ENCODE measurements at places on chromosomes 4 and X. TPM values are rescaled to one million over a fixed set of nuclear protein-coding genes. Genes with fewer than 3 reads are reported as not detected.
A peak's percentile ranks its signal among the peaks of the same experiment; 100 is the strongest.

- no peak for DNase-seq
Observed at GRCh38 chr4:150234246-150234645, 156.0 kb downstream of the DCLK2 start.

- DNase-seq: peak; percentile 58
Observed at GRCh38 chr4:8472689-8473197, 32.2 kb downstream of the TRMT44 start.

Gene MTM1
- 8.7 TPM for total RNA-seq

Gene HELT
- total RNA-seq: not detected

Gene MAP7D2
- 0.40 TPM for total RNA-seq

DNA sequence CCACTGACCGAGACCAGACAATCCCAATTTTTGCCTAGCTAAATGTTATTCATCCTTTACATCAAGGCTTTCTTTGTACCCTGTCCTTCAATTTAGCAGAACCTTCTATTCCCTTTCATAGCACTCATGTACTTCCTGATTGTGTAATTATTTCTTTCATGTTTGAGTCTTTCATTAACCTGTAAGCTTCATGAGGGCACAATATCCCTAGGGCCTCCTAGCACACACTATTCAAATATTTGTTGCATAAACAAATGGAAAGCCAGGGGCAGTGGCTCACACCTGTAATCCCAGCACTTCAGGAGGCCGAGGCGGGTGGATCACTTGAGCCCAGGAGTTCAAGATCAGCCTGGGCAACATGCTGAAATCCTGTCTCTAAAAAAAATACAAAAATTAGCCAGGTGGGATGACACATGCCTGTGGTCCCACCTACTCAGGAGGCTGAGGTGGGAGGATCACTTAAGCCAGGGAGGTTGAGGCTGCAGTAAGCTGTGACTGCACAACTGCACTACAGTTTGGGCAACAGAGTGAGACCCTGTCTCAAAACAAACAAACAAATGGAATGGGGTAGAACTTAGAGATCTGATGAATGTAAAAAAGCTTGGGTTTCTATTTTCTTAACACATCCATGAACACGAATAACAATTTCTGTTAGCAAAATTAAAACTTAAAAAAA is 59.0 kb downstream of the SAT1 start:
- DNase-seq: no peak

Gene PRICKLE3
- 12.7 TPM for total RNA-seq

Gene PABPC1L2A
- not detected for total RNA-seq

GRCh38 chr4:72410158-72410557 is 158.9 kb downstream of the ADAMTS3 start:
- no peak for DNase-seq

Gene DIAPH2
- 11.0 TPM for total RNA-seq

- no peak for DNase-seq
Observed at GRCh38 chr4:54745031-54745770, 87.4 kb downstream of the KIT start.

Gene GABRQ
- total RNA-seq: not detected

GRCh38 chr4:113302051-113302450 is 252.6 kb downstream of the ANK2 start:
- no peak for DNase-seq

GRCh38 chr4:73682508-73682907 is 57.9 kb upstream of the CXCL8 start:
- DNase-seq: no peak

DNA sequence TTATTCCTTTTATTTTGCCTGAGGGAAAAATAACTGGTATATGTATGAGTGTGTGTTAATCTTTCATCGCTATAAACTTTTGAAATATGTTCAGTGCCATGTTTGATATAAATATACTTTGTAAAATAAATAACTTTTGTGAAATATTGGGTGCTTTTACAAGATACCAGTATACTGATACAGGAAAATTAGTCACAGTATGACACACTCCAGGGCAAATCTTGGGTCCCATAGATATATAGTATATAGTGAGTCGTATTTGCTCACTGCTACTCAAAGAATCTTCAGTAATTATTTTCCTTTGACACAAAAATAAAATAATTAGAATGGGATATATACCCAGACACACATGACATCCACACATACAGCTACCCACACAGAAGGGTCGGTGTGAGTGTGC is 472.3 kb downstream of the GRID2 start:
- no peak for DNase-seq

Gene MAB21L2
- 0.11 TPM for total RNA-seq

Gene GPC4
- total RNA-seq: 8.9 TPM

DNA sequence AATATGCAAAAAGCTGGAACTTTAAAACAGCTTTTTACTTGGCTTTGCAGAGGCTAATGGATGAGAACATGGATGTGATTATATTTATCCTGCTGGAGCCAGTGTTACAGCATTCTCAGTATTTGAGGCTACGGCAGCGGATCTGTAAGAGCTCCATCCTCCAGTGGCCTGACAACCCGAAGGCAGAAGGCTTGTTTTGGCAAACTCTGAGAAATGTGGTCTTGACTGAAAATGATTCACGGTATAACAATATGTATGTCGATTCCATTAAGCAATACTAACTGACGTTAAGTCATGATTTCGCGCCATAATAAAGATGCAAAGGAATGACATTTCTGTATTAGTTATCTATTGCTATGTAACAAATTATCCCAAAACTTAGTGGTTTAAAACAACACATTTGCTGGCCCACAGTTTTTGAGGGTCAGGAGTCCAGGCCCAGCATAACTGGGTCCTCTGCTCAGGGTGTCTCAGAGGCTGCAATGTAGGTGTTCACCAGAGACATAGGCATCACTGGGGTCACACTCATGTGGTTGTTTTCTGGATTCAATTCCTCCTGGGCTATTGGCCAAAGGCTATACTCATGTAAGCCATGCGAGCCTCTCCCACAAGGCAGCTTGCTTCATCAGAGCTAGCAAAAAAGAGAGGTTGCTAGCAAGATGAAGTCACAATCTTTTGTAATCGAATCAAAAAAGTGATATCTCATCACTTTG is 15.6 kb downstream of the TLR8 start:
- DNase-seq: no peak

Gene ABCD1
- total RNA-seq: 14.7 TPM

Gene CT45A2
- total RNA-seq: not detected

- DNase-seq: no peak
Observed at GRCh38 chr4:6236816-6237390, 32.7 kb upstream of the WFS1 start.

Gene IQCM
- not detected for total RNA-seq

- DNase-seq: no peak
Observed at GRCh38 chrX:153739754-153740486, 15.3 kb downstream of the ABCD1 start.

GRCh38 chr4:175066923-175067627 is 148.9 kb downstream of the ADAM29 start:
- no peak for DNase-seq

Gene TMPRSS11D
- not detected for total RNA-seq

Gene ELMOD2
- total RNA-seq: 10.5 TPM

GRCh38 chr4:184268584-184269160 is 51.0 kb upstream of the ENPP6 start:
- no peak for DNase-seq

Gene MAML3
- total RNA-seq: 2.4 TPM

GRCh38 chrX:107273795-107274194 is 67.4 kb downstream of the DNAAF6 start:
- no peak for DNase-seq

Gene UBL4A
- 54.7 TPM for total RNA-seq

DNA sequence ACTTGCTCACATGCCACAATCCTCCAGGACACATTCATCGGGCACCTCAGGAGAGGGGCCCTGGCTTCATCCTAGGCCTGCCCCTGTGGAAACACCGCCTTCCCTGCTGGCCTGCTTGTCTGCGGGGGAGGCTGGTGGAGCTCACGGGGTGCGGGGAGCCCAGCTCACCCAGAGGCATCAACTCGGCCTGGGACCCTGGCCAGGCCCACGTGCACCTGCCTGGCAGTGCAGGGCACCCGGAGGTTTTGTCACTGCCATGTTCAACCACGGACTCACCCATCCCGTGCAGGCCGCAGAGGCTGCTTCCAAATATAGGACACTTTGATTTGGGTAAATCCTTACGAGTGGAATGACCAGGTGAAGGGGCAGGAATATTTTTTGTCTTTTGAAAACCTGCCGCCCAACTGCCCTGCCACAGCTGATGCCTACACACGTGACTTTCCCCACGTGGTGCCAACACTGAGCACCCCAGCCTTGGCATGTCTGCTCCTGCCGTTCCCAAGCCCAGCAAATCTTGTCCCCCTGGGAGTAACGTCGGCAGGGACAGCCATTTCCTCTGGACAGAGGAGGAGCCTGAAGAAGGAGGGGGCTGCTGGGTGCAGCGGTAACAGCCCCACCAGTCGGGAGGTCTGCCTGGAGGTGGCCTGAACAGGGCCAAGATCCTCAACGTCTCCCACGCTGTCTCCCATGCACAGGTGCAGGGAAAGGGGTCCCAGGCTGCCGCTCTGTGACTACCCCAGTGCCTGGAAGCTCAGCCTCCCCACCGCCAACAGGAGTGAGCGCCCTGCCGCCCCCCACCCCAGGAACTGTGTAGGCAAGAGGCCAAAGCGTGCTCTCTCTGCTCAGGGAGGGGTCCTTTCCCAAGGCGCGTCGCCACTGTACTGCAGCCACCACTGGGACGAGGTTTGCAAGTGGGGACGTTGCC is 8.5 kb downstream of the MXD4 start:
- peak; percentile 37 for DNase-seq

GRCh38 chr4:4603592-4603991 is 61.7 kb upstream of the STX18 start:
- DNase-seq: no peak

- no peak for DNase-seq
Observed at GRCh38 chrX:13569479-13570260, at the start of gene EGFL6. Gene EGFL6 (plus strand): TSS chrX:13569601. CDS start chrX:13569862, 261 bp downstream.

DNA sequence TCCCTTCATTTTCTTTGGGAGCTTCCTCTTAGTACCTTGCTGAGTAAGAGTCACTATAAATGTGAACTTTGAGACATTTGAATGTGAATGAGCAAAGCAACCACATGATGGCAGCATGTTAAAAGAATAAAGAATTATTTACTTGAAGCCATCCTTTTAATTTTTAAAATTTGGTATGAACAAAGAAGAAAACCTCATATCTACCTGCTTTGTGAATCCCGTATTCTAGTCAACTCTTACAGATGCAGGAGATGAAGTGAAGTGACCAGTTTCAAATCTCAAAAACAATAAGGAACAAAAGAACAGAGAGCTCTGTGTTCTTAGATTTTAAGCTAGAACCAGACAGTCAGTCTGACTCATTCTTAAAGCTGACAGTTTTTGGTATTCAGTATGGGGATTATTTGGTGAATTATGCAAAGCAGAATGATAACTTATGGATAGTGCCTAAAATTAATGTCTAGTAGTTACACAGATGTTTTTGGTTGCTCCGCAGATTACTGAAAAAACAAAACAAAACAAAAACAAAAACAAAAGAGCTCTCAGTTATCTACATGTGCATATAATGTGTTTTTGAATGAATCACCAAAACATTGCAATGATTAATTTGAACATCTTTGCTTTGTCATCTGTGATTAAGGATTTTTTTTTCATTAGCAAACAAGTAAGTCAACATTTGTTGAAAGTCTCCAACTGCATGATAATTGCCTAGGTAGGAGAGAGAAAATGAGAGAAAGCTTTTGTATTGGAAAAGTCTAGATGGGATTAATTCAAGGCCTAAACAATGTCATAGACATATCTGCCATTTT is 48.2 kb upstream of the H2AZ1 start:
- DNase-seq: no peak

DNA sequence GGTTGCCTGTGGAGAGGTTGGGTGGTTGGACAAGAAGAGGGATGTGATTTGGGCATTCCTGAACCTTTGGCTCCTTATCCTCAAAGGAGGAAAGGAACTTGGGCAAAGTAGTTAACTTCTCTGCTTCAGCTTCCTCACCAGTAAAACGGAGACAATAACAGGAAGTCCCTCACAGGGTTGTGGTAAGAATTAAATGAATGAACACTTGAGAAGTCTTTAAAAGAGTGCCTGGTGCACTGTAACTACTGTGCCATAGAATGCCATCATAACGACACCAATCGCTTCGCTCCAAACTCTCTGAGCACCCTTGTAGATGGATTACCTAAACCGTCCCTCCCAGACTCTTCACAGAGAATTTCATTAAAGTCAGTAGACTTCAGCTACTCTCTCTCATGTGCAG is 10.5 kb downstream of the ZCCHC18 start:
- no peak for DNase-seq

Gene CXXC4
- 4.7 TPM for total RNA-seq

Gene APELA
- total RNA-seq: not detected

Gene CXCL3
- 0.75 TPM for total RNA-seq

Data from Right ventricle myocardium superior (tissue), 1 donor.